ENCODE measurements at places on chromosomes 4 and X.

DNA sequence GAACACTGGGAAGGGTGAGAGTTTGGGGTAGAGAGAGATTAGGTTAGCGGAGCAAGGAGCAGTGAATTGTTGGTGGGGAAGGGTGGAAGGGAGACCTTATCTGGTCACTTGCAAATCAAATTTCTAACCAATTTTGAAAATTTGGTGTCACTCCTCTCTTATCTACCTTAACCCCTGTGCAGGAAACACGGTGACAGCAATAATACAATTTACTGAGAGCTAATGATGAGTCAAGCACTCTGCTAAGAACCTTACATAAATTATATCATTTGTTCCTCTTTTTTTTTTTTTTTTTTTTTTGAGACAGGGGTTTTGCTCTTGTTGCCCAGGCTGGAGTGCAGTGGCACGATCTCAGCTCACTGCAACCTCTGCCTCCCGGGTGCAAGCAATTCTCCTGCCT, 116.4 kb downstream of the C4orf51 start:
- DNase-seq = no peak

DNA sequence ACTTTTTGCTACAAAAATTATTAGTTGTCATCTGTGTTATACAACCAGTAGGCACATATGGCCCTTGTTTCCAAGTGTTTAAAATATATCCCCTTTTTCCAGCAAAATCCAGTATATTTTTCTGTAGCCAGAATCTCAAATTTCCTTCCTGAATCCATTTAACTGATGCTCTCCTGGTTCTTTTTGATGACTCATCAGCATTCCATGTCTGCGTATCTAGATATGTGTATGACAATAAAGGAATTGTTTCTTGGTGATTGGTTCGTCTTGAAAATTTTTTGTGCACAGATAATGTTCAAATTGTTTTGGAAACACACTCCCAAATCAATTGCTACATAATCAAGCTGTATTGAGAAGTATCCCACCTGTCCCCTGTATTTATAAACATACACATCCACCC, 98.3 kb downstream of the ITM2A start:
- DNase-seq = no peak

DNA sequence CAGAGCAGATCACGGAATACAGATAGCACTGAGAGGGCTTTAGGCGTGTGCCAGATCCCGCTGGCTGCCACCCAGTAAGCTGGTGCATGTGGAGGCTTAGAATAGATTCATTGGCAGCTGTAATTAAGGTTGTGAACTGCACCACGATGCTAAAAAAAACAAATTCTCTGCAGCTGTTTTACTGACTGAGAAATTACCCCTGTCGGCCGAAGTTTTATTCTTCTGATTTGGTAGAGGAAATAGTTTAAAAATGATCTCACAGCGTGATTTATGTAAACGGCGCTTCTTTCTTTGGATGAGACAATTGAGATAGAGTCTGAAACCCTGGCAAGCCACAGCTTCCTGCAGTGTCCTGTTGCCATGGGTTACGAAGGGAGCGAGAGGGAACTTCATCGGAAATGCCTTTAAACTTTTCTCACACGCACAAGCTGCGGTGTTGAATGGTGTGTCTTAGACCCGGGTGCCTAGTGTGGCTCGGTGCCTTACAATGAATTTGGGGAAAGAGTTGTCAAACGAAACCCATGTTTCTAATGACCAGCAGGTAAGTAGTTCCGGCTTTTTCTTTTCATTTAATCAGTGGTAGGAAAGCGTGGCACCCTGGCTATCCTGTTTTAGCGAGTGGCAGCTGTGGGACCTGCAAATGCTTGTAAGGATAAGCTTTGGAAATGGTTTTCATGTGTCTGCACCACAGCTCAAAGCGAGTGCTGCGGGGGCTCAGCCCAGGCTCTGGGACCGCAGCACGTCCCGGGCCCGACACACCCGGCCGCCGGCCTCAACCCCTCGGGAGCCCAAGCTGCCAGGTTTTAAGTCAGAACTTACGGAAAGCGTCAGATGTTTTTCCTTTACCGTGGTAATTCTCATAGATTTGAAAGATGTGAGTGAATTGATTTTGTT, 71.7 kb upstream of the HGFAC start:
- DNase-seq = no peak

DNA sequence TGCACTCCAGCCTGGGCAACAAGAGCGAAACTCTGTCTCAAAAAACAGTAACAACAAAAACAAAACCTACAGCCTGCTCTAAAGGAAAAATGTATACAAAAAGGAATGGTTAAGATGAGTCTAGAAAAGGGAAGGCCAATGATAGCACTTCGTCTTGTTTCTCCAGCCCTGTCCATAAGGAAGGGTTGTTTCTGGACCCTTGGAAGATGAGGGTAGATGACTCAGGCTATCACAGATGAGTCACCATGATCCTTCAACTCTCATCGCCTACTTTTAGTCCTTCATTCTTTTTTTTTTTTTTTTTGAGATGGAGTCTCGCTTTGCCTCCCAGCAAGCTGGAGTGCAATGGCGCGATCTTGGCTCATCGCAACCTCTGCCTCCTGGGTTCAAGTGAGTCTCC, 8.8 kb downstream of the PLA2G12A start:
- DNase-seq = no peak

DNA sequence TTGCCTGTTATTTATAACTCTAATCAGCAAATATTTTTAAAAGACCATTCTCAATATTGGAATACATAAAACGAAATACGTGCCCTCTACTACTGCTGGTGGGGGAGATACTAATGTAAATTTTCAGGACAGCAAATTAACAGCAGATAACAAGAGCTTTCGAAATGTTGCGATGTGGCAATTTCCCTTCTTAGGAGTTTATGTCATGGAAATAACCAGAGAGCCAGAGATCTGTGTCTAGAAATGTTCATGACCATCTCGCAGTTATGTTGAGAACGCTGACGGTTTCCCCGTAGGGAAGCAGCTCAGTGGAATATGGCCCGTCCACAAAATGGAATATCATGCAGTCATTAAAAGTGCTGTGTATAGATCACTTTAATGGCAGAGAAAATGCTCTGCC, 238.4 kb upstream of the PSAPL1 start:
- DNase-seq = no peak

GRCh38 chr4:187665086-187665485, 330.5 kb upstream of the ZFP42 start:
- DNase-seq = no peak
